ENCODE measurements at places on chromosomes 11 and 22. TPM values are rescaled to one million over a fixed set of nuclear protein-coding genes. Genes with fewer than 3 reads are reported as not detected.

The TUB gene
- total RNA-seq: 12.9 TPM

The ELMOD1 gene
- total RNA-seq: 0.18 TPM

GRCh38 chr22:49886346-49887063 lies 31.7 kb downstream of the ALG12 start:
- DNase-seq: no peak
- peaks cover 4% of the 10 kb centered on the region for H3K4me1 ChIP-seq
- no peak overlapping the region for H3K4me3 ChIP-seq
- no peaks in the 10 kb centered on the region for H3K27me3 ChIP-seq

DNA sequence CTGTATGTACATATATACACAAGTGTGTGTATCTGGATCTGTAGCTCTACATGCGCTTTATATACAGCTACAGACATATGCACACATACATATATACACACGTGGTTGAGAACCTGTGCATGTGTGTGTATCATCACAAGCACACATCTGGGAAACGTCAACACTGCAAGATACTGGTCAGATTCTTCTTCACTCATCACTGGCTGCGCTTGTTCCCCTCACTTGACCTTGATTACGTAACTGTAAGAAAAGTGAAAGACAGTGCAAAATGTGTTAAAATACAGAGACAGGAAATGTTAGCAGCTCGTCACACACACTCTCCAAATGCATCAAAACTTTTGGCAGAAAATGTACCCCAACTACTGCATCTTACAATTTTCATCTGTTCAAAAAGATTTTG lies 51.9 kb upstream of the MN1 start:
- peak; percentile 68 for DNase-seq
- H3K27me3 ChIP-seq: no peaks in the 10 kb centered on the region
- no peak overlapping the region for H3K4me3 ChIP-seq
- H3K27ac ChIP-seq: peak overlapping the region; percentile 46
- peaks cover 30% of the 10 kb centered on the region for H3K4me1 ChIP-seq

DNA sequence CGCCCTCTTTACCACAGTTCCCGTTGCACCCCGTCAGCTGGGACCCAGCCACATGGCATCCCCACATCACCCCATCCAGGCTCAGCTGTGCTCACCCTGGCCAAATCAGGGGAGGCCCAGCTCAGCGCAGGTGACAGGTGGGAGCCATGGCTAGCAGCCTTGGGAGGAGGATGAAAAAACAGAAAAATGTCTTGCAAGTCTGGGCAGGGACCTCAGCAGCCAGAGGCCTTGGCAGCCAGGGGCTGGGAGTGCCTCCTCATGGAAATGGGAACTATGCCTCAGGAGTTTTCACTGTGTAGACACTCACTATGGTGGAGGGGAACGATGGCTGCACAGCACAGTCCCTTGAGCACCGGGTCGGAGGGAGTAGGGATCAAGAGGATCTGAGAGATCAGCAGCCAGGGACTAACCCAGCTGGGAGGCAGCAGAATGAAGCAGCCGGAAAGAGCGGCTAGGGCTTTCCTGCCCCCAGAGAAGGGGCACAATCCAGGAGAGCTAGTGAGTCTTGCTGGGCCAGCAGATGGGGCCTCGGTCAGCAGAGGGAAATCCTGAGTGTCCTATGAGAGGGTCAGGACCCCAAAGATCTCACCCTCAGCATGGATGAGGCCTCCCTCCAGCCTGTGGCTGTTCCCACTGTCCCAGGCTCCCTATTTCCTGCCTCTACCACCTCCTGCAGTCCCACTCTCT lies 6.2 kb upstream of the FTH1 start:
- DNase-seq: no peak
- H3K36me3 ChIP-seq: no peaks in the 10 kb centered on the region
- no peaks in the 10 kb centered on the region for H3K27me3 ChIP-seq
- H3K27ac ChIP-seq: peak overlapping the region; percentile 99
- H3K4me3 ChIP-seq: no peak overlapping the region

DNA sequence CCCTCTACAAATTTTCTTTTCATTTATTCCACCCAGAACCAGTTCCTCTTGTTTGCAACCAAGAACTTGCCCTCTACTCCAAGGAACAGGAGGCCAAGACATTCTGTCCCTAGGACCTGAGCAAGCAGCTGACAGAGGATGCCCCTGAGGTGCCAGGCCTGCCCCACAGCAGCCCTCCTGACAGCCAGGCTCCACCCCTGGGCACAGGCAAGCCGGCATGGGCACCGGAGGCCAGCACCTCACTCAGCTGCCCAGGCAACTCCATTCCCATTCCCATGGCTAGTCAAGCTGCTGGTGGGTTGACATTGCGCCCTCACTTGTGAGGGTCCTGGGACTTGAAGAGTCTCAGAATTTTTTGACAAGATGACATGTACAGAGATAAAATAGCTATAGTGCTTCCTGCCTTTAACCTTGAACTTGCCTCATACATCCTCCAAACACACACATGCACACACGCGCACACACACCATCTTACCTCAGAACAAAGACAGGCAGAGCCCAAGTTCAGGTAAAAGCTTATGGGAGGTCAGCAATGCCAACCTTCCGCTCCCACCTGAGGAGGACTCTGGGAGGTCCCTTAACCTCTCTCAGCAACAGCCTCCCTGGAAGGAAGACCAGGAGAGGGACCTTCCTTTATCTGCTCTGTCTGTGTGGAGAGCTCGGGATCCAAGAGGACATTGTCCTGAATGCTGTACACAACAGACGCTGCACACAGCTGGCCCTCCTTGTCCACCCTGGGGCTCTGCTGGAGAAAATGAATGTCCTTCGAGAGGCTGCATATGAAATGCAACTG lies 620.9 kb upstream of the CADM1 start:
- H3K4me3 ChIP-seq: no peak overlapping the region
- no peak for DNase-seq
- no peaks in the 10 kb centered on the region for H3K4me1 ChIP-seq
- H3K36me3 ChIP-seq: no peaks in the 10 kb centered on the region
